ENCODE measurements at places on chromosomes 5 and 9.

- peak; percentile 13 for DNase-seq
These were observed 12.3 kb downstream of the ARSB start for GRCh38 chr5:78972654-78973428.

- DNase-seq: no peak
These were observed 48.5 kb upstream of the RLN1 start for GRCh38 chr9:5388026-5388819.

DNA sequence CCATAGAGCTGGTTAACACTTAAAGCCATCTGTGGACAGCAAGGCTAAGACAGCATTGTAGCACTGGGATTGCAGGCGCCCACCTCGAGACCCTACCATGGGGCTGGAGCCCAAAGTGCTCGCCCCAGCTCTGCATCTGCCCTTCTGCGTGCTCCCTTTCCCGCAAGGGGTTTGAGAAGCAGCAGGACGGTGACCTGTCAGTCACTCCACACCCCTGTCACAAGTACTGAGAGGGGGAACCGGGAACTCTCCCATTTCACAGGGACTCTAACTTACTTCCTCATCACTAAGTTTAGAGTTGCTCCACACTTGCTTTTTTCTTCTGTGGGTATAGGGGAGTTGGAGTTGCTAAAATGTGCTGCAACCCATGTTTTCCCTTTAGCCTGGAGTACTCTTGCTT is 273.2 kb downstream of the SMARCA2 start:
- DNase-seq: no peak

DNA sequence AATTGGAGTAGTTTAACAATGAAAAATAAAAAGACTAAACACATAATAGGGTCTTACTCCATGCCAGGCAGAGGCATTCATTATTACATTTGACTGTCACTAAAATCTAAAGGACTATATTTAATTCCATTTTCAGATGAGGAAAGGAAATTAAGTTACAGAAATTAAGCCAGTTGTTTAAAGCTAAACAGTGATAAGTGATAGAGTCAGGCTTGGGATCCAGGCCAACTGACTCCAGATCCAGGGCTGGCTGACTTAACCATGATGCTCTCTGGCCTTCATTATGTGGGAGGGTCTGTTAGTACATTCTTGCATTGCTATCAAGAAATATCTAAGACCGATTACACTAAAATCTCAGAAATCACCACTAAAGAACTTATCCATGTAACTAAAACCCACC is 107.2 kb downstream of the ARHGEF28 start:
- DNase-seq: no peak

DNA sequence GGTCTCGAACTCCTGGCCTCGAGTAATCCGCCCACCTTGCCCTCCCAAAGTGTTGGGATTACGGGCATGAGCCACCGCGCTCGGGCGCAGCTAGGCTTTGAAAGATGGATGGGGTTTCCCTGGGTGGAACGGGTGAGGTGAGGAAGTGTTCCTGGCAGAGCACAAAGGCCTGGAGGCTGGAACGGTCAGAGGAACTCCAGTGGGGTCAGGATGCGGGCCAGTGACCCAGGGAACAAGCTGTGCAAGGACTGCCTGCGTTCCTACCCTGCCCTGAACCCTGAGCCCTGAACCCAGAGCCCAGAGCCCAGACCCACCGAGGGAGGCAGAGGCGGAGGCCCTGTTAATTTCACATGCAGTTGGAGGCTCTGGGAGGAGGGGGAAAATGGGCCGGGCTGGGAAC is 23.4 kb downstream of the NCS1 start:
- DNase-seq: no peak

- DNase-seq: peak; percentile 12
These were observed 421 bp upstream of the DEPDC1B start for GRCh38 chr5:60700416-60700757.

- DNase-seq: no peak
These were observed 13.3 kb upstream of the GLRX start for GRCh38 chr5:95835682-95836385.

DNA sequence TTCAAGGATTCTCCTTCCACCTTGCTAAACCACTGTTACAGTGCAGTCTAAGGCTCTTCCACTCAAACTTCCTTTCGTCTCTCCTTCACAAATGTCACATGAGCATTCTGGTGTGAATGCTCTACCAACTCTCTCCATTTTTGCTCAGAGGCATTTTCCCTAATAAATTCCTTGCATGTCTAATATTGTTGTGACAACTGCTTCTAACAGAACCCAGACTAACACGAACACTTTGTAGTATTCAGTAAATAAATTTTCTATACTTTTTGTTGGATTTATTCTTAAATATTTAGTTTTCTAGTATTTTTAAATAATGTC is 24.0 kb downstream of the RAPGEF6 start:
- no peak for DNase-seq

DNA sequence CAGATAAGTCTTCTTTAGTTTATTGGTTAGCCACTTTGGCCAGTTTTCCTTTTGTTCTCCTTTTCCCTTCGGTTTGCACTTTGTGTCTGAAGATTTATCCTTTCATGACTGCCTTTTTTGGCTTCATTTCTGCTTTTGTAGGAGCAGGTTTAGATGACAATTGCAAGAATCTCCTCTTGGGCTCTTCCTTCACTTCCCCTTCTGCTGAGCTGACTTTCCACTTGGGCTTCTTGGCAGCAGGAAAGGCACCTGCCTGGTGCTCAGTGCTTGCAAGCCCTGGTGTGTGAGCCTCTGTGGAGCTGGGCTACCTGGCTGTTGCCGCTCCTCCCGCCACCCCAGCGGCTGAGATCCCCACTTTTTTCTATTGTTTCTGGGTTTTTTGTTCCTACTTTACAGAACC is 7.3 kb downstream of the CCDC112 start:
- DNase-seq: no peak

- DNase-seq: no peak
These were observed 3.6 kb upstream of the RGMB start for GRCh38 chr5:98769959-98770208.

DNA sequence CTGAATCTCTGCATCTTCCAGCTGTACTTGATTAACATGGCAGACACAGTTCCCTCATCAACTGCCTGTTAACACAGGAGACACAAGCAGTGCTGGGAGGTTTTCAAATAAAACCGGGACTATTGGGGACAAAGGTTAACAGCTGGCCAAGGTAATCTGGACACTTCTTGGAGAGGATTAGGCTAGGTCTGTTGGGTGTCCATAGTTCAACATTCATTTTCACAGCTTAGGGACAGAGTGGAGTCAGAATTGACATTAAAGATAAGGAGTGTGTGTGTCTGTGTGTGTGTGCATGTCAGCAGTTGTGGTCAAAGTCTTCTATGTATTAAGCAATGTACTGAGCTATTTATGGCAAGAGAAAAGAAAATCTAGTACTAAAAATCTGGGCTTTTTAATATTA is 216.2 kb downstream of the MED10 start:
- no peak for DNase-seq

GRCh38 chr9:27533311-27533710 is 3.7 kb upstream of the MOB3B start:
- DNase-seq: no peak

DNA sequence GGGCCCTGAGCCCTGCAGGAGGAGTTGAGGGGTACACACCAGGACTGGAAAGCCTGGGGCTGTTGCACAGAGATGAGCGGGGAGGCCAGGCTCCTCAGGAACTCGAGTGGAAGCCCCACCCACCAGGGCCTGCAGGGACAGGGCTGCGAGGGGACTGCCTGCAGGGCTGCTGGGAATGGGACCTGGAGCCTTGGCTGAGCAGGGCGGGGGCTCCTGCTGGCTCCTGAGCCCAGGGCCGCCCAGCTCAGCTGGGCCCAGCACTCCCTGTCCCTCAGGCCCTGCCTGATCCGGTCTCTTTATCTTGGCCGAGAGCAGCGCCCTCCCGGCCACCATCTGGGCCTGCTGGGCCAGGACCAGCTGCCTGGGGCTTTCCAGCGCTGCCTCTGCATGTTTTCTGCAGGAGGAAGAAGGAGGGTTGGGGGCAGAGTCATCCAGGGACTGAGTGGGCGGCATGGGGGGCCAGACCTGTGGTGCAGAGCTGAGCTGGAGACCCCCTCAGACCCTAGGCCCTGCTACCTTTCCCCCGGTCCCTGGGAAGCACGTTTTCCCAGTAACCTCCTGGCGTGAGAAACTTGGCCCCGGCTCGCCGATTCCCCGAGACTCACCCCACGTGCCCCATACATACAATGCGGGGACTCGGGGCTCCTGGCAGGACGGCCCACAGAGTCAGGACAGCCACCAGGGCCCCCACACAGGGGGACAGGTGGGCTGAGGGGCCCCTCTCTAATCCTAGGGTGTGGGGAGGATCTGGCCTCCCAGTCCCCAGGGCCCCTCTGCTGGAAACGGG is 9.4 kb downstream of the LCN12 start:
- DNase-seq: peak; percentile 65

GRCh38 chr9:83714329-83714728 is 6.6 kb upstream of the UBQLN1 start:
- DNase-seq: no peak

DNA sequence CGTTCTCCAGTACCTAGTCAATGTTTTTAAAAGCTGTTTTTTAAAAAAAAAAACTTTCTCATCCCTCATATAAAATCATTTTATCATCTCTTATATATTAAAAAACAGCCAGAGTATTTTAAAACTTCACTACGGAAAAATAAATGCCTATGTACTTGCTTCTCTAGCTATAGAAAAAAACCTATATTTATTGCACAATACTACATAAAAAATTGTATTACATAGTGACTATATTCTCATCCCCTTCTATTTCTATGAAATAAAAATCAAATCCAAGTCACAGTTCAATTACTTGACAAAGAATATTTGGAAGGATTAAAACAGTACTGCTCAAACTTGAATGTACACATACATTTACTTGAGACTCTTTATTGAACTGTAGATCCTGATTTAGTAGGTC is 56.7 kb downstream of the RICTOR start:
- no peak for DNase-seq

- no peak for DNase-seq
These were observed 101.6 kb upstream of the PTPN3 start for GRCh38 chr9:109599711-109600110.

- no peak for DNase-seq
These were observed 457.5 kb downstream of the KIF4B start for GRCh38 chr5:155471027-155471426.

- DNase-seq: no peak
These were observed 15.9 kb downstream of the RHOBTB3 start for GRCh38 chr5:95746722-95747679.

DNA sequence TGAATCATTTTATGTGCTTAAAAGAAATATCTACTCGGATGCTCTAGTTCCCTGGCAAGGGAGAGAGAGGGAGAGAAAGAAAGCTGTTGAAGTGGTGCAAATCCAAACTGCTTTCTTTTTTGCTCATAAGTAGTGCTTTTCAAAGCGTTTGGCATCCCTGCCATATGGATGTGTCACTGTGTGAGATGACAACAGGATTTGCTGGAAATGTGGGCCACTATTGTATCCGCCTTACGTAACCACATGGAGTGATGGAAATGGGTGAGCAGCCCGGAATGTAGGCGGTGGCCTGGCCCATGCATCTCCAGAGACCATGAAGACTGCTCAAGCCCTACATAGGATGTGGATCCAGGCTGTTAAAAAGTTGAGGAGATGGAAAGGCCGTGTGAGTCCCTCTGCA is 30.8 kb downstream of the TJP2 start:
- peak; percentile 35 for DNase-seq

DNA sequence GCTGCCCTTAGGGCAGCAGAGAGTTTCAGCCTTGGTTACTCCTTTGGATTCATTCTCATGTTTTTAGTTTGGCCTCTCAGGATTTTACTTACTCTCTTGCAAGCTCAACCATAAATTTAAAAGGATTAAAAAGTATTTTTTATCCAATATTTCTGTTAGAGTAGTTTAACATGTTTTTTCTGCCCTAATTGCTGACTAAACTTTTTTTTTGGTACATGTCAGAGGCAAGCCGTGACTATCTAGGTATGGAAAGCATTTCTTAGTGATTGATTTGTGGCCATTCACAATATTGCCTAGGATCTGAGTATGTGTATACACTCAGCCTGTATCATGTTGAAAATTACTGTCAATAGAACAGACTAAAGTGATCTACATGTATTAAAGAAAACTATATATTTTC is 92.1 kb downstream of the MELK start:
- DNase-seq: no peak

DNA sequence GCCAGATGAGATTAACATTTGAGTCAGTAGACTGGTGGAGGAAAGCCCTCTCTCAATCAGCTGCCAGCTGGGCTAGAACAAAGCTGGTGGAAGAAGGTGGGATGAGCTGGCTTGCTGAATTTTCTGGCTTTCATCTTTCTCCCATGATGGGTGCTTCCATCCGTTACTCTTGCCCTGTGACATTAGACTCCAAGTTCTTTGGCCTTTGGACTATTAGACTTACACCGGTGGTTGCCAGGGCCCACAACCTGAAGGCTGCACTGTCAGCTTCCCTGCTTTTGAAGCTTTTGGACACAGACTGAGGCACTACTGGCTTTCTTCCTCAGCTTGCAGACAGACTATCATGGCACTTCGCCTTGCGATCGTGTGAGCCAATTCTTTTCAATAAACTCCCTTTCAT is 642.7 kb downstream of the TAF11L14 start:
- no peak for DNase-seq

DNA sequence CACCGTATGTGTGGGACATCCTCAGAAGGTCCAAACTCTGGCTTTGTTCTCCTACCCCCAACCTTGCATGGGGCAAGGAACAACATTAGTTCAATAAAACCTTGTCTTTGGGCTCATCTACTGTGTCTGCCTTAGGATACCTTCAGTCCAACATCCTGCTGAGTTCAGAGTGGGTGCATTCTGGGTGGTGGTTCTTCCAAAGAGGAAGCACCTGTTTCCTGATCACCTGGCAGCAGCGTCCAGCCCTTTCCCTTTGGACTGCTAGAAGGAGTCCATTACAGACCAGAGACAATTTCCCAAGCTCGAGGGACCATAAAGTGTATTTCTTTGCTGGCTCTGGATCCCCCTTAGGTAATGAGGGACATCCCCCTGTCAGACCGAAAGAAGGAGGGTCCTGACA is 154.1 kb downstream of the SEMA6A start:
- no peak for DNase-seq

DNA sequence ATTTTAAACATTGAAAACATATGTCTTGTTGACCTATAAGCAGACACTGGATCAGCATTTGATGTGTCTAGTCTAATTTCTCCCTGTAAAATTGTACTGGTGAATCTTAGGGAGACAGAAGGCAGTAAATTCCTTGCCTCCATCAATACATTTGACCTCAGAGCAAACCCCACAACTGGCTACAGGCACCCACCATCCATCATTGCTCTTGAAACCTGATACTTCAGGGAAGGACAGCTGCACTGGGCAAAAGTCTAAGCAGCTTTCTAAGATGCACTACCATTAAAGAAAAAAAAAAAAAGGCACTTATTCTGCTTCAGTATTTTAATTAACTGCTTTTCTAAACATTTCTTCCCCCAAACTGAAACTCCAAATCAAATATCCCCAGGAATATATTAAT is 1051.3 kb upstream of the DMAC1 start:
- no peak for DNase-seq
